Pulmonary artery endothelial cell (primary cell): ENCODE measurements at places on chromosomes 4 and X. TPM values are rescaled to one million over a fixed set of nuclear protein-coding genes. Genes with fewer than 3 reads are reported as not detected.

GLRB gene
- total RNA-seq, result 4.3 and 4.8 TPM in 2 replicates

PPP4R3C gene
- total RNA-seq, result not detected in 2 replicates

- no peak for DNase-seq
Observed at GRCh38 chr4:4539481-4539880, 2.4 kb downstream of the STX18 start.

GRCh38 chr4:137067735-137068134 lies 464.6 kb downstream of the PCDH18 start:
- no peak for DNase-seq

DNA sequence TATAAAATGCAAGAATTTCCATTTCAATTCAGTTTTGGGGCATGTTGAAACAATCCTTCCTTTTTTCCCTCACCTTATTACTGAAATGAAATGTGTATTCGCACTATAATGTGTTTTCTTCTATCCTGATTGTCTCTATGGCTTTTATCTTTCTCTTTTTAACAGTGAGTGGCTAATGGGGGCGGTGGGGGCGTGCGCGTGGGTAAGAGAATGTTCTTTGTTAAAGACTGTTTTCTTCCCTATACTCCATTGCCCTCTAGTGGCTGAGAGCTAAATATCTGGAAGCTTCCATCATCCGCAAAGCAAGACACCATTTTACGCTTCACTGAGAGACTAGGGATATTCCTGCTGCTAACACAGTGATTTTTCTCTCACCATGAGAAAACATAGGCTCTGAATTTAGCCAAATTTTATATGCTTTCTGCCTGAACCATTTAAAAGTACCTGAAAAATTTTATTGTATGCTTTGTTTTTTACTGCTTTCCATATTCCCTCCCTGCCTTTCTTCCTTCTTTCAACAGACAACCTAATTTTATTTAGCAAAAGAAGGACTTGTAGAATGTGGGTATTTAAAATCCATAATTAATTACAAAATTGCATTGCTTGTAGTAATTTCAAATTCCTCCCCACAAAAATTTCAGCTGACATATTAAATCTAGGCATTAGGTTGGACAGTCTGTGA lies 194.0 kb downstream of the GASK1B start:
- DNase-seq, result peak; percentile 20

GRCh38 chr4:2177443-2178093 lies 64.4 kb downstream of the HAUS3 start:
- no peak for DNase-seq

- no peak for DNase-seq
Observed at GRCh38 chr4:145351922-145352321, 129.7 kb upstream of the SMAD1 start.

DNA sequence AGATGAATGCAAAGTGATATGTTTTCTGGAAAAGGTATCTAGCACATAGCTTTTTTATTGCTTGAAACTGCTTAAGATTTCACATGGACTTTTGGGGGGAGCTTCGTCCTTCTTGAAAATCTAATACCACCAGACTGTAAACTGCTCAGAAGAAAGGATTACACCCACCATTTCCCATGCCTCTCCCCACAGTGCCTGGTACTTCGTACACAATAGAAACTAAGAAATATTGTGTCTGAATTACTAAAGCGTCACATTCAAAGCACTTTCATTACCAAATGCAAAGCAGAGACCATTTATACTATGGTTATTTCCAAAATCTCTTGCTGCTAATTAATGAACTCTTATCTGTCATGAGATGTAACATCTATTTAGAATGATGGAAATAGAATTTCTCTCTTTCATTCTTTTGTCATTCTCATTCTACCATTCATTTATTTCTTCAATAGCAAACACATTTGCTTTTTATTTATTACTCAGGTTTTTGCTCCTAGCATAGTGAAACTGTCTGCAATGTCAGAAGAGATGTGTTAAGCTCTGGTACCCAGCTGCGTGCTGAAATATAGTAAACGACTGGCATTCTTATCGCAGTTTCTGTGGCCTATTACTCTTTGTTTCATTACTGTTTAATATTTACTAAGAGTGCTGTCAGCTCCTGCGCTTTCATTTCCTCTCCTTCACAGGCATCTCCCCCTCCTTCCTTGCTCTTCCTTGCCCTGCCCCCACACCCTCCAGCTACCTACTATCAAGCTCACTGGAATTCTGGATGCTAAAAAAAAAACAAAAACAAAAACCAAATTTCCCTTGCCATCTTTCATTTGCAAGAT lies 51.4 kb upstream of the RAPGEF2 start:
- DNase-seq, result no peak

- no peak for DNase-seq
Observed at GRCh38 chr4:113584407-113585150, 177.0 kb downstream of the CAMK2D start.

- DNase-seq, result no peak
Observed at GRCh38 chr4:48483006-48483776, at the start of gene SLC10A4. SLC10A4 (plus strand) TSS chr4:48483343; CDS start chr4:48483562, 219 bp downstream.

DNA sequence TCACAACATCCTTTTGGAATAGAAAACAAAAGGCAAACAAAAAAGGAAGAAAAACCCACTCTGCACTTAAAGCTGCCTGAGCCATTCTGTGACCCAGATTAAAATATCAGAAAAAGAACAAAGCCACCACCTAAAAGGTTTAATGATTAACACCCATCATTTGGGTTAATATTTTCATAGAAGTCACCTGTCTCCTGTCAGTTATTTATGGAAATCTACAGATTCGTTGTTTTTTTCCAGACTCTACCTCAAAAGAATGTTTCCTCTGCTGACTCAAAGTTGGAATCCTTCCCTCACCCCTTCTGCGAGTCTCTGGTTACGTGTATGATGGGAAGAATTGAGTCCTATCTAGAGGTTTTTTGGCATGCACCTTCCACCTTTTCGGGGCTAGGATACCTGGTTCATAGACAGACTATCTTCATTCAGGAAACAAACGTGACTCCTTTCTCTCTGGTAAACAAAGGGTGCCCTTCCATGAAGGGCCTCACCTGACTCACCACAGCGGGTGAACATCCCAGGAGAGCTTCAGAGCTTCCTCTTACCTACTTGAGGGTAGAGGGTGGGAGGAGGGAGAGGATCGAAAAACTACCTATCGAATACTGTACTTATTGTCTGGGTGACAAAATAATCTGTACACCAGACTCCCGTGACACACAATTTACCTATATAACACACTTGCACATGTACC lies 19.6 kb upstream of the CA5B start:
- DNase-seq, result no peak
